ENCODE measurements at places on chromosomes 12 and 14. TPM values are rescaled to one million over a fixed set of nuclear protein-coding genes. Genes with fewer than 3 reads are reported as not detected.

GRCh38 chr14:87411370-87411769 lies 581.6 kb downstream of the GALC start:
- H3K27ac ChIP-seq: no peak overlapping the region
- no peaks in the 10 kb centered on the region for H3K4me1 ChIP-seq
- H3K4me3 ChIP-seq: no peak overlapping the region
- H3K36me3 ChIP-seq: no peaks in the 10 kb centered on the region

DNA sequence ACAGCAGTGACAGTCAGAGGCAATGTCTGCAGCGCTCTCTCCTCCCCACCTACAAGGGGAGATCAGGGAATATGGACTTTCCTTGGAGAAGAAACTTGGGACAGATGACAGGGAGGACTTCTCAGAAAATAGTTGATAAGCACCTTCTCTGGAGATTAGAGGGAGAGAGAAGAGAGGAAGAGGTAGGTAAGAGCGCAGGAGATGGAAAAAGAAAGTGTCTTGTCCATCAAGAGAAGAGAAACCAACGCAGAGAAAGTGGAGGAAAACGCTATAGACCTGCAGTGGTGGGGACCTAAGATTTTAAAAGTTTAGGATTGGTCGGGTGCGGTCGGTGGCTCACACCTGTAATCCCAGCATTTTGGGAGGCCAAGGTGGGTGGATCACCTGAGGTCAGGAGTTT lies 15.5 kb upstream of the SMUG1 start:
- H3K4me3 ChIP-seq: no peak overlapping the region
- no peak for DNase-seq
- H3K36me3 ChIP-seq: no peaks in the 10 kb centered on the region

TUNAR gene
- not detected for total RNA-seq

- H3K36me3 ChIP-seq: peaks cover 2% of the 10 kb centered on the region
- H3K27ac ChIP-seq: no peak overlapping the region
- H3K4me3 ChIP-seq: no peak overlapping the region
- H3K27me3 ChIP-seq: peaks cover 3% of the 10 kb centered on the region
Observed at GRCh38 chr12:64293654-64294364, 71.7 kb upstream of the KICS2 start.

ACOT4 gene
- 1.3 TPM for total RNA-seq

DNA sequence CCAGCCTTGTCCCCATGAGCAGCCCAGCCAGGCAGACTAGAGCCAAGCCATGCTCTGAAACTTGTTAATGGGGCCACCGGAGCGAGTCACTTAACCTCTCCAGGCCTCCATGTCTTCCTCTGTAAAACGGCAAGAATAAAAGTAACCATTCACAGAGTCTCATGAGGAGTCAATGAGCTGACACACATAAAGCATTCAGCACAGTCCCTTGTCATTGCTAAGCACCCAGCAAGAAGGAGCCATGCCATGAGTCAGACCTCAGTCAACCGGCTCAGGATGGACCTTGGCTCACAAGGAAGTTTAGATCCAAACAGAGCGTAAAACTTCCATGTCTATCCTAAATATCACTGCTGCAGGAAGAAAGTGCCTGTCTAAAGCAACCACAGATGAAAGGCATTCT lies 10.6 kb downstream of the FICD start:
- no peak overlapping the region for H3K4me3 ChIP-seq
- H3K27ac ChIP-seq: no peak overlapping the region
- peaks cover 5% of the 10 kb centered on the region for H3K4me1 ChIP-seq
- H3K27me3 ChIP-seq: no peaks in the 10 kb centered on the region

TAS2R14 gene
- total RNA-seq: 3.5 TPM

DNA sequence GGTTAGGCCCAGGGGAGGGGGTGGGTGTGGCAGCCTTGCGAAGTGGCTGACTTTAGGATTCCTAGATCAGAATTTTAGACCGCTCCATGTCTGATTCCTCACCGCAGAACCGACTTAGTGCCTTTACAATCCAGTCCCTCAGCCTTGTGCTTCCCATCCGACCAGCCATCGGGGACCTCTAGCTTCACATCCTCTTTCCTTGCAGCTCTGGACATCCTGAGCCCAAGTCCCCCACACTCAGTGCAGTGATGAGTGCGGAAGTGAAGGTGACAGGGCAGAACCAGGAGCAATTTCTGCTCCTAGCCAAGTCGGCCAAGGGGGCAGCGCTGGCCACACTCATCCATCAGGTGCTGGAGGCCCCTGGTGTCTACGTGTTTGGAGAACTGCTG lies 557 bp downstream of the COPS7A start:
- peak overlapping the region; percentile 95 for H3K27ac ChIP-seq
- peaks cover 19% of the 10 kb centered on the region for H3K4me1 ChIP-seq
- peak overlapping the region; percentile 93 for H3K4me3 ChIP-seq
- no peaks in the 10 kb centered on the region for H3K27me3 ChIP-seq
- no peak for DNase-seq

- H3K4me3 ChIP-seq: no peak overlapping the region
- H3K36me3 ChIP-seq: peaks cover 2% of the 10 kb centered on the region
- DNase-seq: no peak
- peaks cover 31% of the 10 kb centered on the region for H3K4me1 ChIP-seq
- no peaks in the 10 kb centered on the region for H3K27me3 ChIP-seq
- peak overlapping the region; percentile 41 for H3K27ac ChIP-seq
Observed at GRCh38 chr14:95483309-95484165, 32.9 kb downstream of the SYNE3 start.

- DNase-seq: no peak
- H3K27me3 ChIP-seq: peaks cover 2% of the 10 kb centered on the region
- H3K4me1 ChIP-seq: peaks cover 18% of the 10 kb centered on the region
Observed at GRCh38 chr12:66065150-66065549, 65.4 kb downstream of the LLPH start.

GRCh38 chr12:115866909-115867525 lies 410.5 kb downstream of the MED13L start:
- peaks cover 31% of the 10 kb centered on the region for H3K27me3 ChIP-seq
- DNase-seq: no peak
- H3K36me3 ChIP-seq: no peaks in the 10 kb centered on the region

GRCh38 chr14:92646952-92647796 lies 101.3 kb downstream of the LGMN start:
- H3K27me3 ChIP-seq: no peaks in the 10 kb centered on the region
- no peaks in the 10 kb centered on the region for H3K36me3 ChIP-seq
- peak overlapping the region; percentile 77 for H3K4me3 ChIP-seq
- H3K27ac ChIP-seq: peak overlapping the region; percentile 99
- H3K4me1 ChIP-seq: peaks cover 62% of the 10 kb centered on the region

DENR gene
- total RNA-seq: 51.6 TPM

GRCh38 chr14:30779210-30779609 lies 95.1 kb upstream of the COCH start:
- H3K36me3 ChIP-seq: no peaks in the 10 kb centered on the region
- H3K4me3 ChIP-seq: no peak overlapping the region
- peaks cover 28% of the 10 kb centered on the region for H3K27me3 ChIP-seq
- H3K27ac ChIP-seq: no peak overlapping the region
- H3K4me1 ChIP-seq: no peaks in the 10 kb centered on the region
- DNase-seq: no peak

DNA sequence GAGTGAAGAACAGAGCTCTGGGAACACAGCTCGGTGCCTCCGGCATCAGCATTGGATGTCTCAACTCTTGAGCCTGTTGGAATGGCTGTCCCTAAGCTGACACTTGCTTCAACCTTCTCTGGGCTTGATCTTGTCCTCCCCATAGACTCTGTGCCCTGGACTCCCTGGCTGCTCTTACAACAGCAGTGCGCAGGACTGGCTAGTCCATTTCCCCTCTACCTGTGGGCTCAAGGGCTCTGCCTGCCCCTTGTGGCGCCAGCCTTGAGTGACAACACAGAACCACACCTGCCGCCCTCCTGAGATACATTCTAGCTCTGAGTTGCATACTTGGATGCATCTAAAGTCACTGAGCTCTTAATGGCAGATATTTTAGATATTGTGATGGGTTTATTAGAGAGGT lies 6.2 kb downstream of the CRADD start:
- H3K27me3 ChIP-seq: no peaks in the 10 kb centered on the region
- no peak overlapping the region for H3K27ac ChIP-seq
- no peak for DNase-seq
- no peak overlapping the region for H3K4me3 ChIP-seq
- no peaks in the 10 kb centered on the region for H3K36me3 ChIP-seq

TRHDE gene
- total RNA-seq: not detected

SDSL gene
- total RNA-seq: not detected

All from naive thymus-derived CD8-positive, alpha-beta T cell (primary cell).